Mucosa of gallbladder (tissue), 1 donor: ENCODE measurements at places on chromosomes 12 and 14.
A peak's percentile ranks its signal among the peaks of the same experiment; 100 is the strongest.

- DNase-seq, result no peak
These were observed 6.5 kb downstream of the HIP1R start for GRCh38 chr12:122841544-122842321.

DNA sequence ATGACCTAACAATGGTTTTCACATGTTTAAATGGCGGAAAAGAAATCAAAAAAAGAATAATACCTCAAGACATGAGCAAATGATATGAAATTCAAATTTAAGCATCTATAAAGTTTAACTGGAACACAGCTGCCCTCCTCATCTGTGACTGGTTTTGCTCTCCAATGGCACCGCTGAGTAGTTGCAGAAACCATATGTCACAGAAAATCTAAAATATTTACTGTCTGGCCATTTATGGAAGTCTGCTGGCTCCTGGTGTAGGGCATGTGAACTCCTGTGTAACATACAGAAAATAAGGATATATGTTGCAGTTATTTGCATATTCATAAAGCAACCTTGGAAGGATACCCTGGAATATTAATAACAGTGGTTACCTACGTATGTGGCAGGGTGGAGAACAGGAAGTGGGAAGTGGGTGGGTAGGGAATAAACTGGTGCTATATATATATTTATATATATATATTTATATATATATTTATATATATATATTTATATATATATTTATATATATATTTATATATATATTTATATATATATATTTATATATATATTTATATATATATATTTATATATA is 48.4 kb downstream of the LTBP2 start:
- DNase-seq, result no peak

- no peak for DNase-seq
These were observed 8.6 kb downstream of the IFI27L2 start for GRCh38 chr14:94120667-94121340.

GRCh38 chr14:104078031-104078455 is 7.5 kb upstream of the ASPG start:
- DNase-seq, result peak; percentile 90

- DNase-seq, result no peak
These were observed 34.3 kb downstream of the HSP90AA1 start for GRCh38 chr14:102052522-102052921.

GRCh38 chr14:46496409-46496808 is 155.2 kb downstream of the RPL10L start:
- DNase-seq, result no peak

- no peak for DNase-seq
These were observed 50.1 kb upstream of the RTRAF start for GRCh38 chr14:51939226-51939625.

DNA sequence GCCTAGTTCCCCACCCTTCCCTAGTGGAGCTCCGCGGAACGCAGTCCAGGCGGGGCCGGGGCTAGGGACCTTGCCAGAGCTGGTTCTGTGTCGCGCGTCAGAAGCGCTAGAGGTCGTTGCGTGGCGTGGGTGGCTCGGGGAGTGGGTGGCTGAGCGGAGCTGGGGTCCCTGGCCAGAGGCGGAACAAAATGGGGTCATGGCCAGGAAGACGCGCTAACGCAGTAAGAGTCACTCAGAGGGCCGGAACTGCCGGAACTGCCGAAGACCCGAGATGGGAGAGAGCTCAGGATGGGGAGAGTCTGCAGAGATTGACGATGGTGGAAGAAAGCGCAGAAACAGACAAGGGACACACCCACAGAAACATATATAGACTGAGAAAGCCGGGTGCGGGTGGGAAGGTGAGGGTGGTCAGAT is 4.8 kb downstream of the DGKA start:
- peak; percentile 16 for DNase-seq

DNA sequence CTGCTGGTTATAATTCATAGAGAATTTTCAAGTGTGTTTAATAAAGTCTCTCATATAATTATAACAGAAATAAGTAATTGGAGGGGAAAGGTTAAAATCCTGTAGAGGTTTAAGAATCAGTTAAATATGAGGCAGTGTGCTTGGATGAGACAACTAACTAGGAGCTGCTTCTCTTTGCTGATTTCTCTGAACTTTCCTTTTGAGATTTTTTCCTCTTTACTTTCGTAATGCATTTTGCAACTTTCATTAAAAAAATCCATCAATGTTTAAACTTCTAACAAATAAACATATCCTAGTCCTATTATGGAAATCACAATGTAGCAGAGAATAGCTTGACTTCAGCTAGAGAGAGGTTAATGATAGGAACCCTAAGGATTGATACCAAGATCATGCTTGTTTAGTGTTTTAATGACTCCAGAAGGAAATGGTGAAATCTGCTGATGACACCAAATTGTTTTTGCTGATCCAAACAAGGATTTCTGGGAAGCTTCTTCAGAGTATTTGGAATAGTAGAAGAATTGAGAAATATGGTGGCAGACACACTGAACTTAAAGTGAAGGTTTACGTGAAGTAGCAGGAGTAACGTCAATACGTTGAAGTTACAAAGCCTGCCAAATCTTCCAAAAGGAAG is 122.6 kb downstream of the RAD51B start:
- DNase-seq, result no peak

GRCh38 chr12:6332459-6332858 is 9.4 kb downstream of the TNFRSF1A start:
- DNase-seq, result no peak

DNA sequence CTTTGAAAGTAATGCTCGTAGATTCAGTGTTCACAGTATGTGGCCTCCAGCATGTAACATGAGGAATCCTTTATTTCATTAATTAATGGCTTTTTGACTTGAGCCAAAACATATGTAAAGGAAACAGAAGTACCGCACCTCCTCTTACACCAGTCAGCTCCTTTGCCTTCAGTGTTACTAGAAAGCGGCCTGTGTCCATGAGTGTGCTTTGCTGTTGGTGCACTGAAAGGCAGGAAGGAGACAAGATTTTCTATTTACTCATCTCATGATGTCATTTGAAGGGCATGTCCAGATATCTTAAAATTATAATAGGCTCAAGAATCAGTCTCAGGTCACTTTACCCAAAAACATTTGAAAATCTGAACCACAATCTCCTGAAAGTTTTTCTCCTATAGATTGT is 9.9 kb upstream of the CCT2 start:
- no peak for DNase-seq

DNA sequence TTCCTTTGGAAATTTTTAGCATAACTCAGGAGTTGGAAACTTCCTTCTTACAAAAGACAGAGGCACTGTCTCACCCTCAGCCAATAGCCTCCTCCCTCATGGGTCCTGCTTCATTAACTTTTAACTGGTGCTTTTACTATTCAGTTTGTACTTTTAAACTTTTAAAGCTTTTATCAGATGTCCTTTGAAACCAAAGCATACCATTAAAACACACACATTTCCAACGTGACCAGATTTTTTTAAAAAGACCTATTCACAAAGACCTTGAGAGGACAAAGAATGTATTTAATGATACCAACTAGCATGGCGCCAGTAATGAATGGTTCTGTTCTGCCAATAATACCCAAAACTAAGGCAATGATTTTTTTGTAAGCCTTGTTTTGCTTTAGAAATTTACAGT is 173.6 kb upstream of the EEA1 start:
- DNase-seq, result no peak

DNA sequence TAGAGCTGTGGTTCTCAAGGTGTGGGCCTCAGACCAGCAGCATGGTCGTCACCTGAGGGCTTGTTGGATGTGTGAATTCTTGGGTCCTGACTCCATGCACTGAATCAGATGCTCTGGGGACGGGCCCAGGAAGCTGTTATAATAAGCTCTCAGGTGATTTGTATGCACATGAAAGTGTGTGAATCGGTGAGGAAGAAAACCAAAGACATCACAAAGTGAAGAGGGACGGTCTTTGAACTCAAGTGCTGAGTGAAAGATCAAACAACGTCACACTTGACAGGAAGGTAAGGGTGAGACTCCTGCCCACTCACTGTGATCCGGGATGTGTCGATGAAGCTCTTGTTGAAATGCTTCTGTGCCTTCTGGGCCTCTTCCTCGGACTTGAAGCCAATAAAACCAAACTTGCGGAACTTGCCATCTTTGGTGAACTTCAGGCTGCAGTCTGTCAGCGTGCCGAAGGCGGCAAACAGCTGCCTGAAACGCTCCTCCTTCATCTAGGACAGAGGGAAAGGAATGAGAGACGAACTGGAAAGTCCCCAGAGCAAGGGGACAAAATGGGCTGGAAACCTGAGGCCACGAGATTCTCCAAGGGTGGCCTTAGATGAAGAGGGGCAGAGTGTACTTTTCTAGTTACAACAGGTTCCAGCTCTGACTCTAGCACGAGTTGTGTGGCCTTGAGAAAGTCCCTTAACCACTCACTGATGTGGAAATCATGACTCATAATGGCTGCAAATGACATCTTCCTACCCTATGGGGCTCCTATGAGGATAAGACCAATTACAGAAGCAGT is 4.0 kb downstream of the RBM19 start:
- DNase-seq, result no peak

DNA sequence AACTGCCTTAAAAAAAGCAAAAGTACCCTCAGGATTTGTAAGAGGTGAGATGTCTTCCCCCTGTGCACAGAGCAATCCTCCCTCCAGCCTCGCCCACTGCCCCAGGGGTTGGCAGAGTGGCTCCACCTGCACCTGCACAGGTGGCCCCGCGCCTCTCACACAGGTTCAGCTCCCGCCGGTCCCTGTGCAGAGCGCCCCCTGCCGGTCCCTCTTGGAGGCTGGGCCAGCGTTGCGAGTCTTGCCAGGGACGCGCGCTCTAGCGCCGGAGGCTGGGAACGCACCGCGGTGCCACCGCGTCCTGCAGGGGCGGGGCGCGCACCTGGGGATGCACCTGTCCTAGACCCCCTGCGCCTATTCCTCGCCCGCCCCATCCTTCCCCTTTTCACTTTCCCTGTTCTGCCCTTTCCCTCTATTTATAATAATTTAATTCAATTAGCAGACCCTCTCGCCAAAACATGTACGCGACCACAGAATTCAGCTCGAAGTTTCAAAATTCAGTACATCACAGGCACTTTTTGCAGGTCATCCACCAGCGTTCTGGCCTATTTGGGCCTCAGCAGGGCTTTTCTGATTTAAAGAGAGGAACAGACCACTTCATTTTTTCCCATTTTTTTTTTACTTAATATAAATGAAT is 618.6 kb downstream of the AACS start:
- DNase-seq, result peak; percentile 41

- no peak for DNase-seq
These were observed 636.4 kb downstream of the SLC16A7 start for GRCh38 chr12:60231976-60232907.

DNA sequence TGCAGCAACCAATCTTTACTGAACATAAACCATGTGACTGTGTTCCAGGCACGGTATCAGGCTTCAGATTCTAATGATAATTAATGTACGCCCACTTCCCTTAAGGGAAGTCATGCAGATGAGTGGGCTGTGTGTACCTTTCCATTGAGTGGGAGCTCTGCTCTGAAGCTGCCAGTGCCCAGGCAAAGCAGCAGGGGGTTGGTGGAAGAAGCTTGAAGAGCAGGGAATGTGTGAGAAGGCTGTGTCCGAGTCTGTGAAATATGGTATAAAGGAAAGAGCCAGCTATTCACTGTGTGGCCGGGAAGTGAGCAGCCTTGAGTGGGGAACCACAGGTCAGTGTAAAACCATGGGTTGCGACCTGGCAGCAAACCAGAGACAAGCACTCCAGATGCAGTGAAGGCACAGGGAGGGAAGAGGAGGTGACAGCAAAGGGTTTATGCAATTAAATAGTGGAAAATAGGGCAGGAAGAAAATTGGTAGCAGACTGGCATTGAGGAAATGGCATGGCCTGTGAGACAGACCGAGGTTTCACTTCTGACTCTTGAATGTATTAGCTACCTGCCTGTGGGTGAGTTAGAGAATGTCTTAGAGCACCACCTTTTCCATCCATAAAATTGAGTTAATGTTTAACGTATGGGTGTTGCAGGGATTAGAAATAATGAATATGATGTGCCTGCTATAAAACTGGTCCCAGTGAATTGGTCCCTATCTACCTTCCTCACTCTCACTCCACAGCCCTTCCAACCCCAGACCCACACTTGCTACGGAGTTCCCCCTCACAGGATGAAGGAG is 116.4 kb downstream of the NTF3 start:
- DNase-seq, result no peak

GRCh38 chr14:93056840-93057585 is 58.7 kb downstream of the ITPK1 start:
- DNase-seq, result no peak

DNA sequence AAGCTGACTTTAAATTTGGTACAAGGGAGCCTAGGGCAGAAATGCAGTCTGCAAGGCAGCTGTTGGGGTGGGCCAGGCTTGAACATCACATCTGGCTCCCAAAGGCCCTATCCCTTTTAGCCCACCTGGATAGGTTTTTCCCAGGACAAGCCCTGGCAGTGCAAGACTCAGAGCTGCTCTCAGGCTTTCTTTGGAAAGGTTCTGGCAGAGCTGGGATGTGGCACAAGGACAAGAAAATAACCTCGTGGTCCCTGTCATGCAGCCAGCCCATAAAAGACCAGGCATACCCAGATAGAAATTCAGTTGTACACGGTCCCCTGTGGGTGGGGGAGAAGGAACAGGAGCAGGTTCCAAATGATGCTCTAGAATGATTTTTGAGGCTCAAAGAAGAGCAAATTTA is 206.9 kb downstream of the TTC7B start:
- DNase-seq, result no peak

- DNase-seq, result no peak
These were observed 116.9 kb downstream of the FGD4 start for GRCh38 chr12:32516230-32516629.

DNA sequence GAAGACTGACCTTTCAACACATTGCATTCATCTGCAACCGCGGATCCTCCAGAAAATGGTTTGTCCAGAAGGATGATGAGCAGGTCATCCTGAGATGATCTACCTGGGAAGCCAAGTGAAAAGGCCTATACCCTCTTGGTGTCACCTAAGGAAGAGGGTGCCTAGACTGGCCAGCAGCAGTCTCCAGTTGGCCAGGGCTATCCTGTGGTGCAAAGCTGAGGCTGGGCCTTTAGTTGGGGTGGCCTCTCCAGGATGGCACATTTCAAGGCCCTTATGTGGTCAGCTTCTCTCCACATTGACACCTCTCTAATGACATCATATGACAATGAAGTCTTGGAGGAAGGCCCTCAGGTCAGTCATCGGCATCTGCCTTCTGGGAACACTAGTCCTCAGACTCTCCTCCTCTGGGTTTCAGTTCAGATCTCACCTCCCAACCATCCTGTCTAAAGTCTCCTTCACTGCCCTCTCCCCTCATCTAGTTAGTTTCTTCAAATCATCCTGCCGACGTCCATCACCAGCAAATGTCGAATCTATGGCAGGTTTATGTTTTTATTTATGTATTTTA is 3.3 kb upstream of the SLC22A17 start:
- no peak for DNase-seq

DNA sequence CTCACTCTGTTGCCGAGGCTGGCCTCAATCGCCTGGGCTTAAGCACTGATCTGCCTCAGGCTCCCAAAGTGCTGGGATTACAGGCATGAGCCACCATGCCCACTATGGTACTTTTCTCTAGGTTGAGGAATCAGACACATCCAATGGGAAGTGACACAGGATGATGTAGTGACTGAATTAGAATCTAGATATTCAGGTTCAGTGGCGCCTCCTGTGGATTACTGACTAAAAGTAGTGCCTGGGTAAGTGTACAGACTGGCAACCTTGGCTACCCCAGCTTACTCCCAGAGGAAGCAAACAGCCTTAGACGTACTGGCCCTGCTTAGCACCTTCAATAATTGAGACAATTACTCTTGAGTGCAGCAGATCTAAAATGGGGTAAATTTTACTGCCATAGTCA is 22.8 kb downstream of the GALNT8 start:
- no peak for DNase-seq

- DNase-seq, result peak; percentile 76
These were observed 39.2 kb downstream of the NFKBIA start for GRCh38 chr14:35365130-35366055.
